ENCODE measurements at places on chromosomes 16 and 17.
A peak's percentile ranks its signal among the peaks of the same experiment; 100 is the strongest.

- no peak for DNase-seq
Measured at GRCh38 chr16:74257061-74257460, 39.6 kb upstream of the PSMD7 start.

GRCh38 chr17:63688396-63689020 lies 11.4 kb downstream of the LIMD2 start:
- no peak for DNase-seq

DNA sequence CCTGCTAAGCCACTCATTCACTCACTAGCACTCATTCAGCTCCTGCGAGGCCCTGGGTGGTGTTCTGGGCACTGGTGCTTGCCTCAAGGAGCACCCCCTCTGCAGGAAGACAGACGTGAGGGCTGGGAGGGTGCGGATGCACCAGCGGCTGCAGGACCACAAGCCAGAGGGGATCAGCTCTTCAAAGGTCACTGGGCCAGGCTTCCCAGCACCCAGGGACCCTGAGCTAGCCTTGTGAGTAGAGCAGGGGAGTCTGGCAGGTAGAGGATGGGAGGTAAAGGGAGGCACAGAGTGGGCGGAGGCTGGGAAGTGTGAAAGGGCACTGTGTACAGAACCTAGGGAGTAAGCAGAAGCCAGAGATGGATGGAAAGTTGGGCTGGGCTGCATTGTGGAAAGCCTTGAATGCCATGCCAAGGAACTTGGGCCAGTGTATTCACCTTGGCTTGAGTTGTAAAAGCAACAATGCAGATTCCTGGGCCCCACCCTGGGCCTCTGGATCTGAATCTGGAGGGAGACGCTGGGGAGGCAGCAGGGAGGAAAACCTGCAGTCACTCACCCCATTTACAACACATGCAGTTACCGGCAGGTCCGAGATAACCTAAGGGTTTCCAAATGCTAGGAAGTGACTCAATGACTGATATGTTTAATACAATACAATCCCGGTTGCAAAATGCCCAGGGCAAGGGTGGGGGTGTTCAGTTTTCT lies 1.7 kb downstream of the IL4R start:
- DNase-seq: peak; percentile 87

- DNase-seq: no peak
Measured at GRCh38 chr17:348692-349425, 3.7 kb downstream of the RPH3AL start.

GRCh38 chr16:87874639-87875427 lies 5.5 kb upstream of the SLC7A5 start:
- DNase-seq: no peak

DNA sequence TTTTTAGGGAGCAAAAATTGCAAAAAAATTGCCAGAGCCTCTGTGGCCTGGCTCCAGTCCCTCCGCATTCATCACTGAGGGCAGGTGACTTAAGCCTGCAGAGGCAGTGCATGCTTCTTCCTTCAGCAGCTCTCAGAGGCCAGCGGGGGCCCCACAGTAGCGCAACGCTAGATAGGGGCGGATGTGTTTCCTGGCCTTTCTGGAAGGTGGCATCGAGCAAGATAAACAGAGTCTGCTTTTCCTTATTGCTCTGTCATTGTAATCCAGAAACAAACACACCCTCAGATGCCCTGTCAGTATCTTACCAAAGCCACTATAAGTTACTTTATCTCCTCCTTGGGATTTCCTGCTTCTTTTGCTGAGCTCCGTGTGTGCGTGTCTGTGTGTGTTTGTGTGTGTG lies 75.5 kb upstream of the IRX6 start:
- no peak for DNase-seq
